Activated CD4-positive, alpha-beta memory T cell treated with anti-CD3 and anti-CD28 coated beads for 36 hours (primary cell): ENCODE measurements at places on chromosomes 16 and 17. TPM values are rescaled to one million over a fixed set of nuclear protein-coding genes. Genes with fewer than 3 reads are reported as not detected.

Gene TNK1
- 4.4 TPM for total RNA-seq

Gene KRT32
- total RNA-seq, result not detected

Gene CD300H
- not detected for total RNA-seq

Gene CIAPIN1
- 38.5 TPM for total RNA-seq

Gene HOXB5
- not detected for total RNA-seq

Gene TSPAN10
- 0.36 TPM for total RNA-seq

Gene DOC2A
- total RNA-seq, result 0.33 TPM

Gene KRTAP4-11
- not detected for total RNA-seq

Gene PYY
- total RNA-seq, result not detected

Gene HS3ST4
- not detected for total RNA-seq

Gene MYH10
- total RNA-seq, result 15.6 TPM

Gene FBF1
- 17.2 TPM for total RNA-seq

Gene NEK8
- 3.4 TPM for total RNA-seq

Gene CRISPLD2
- total RNA-seq, result 0.41 TPM

Gene ZNF821
- total RNA-seq, result 6.8 TPM

Gene CD300E
- total RNA-seq, result not detected

Gene PLLP
- not detected for total RNA-seq

Gene KRTAP9-8
- not detected for total RNA-seq

Gene TMEM238L
- total RNA-seq, result not detected

Gene GLIS2
- total RNA-seq, result 0.68 TPM

Gene IKZF3
- 51.2 TPM for total RNA-seq

Gene SEPTIN12
- not detected for total RNA-seq

Gene HDAC5
- total RNA-seq, result 19.0 TPM

Gene SOST
- total RNA-seq, result not detected

Gene CYGB
- not detected for total RNA-seq

Gene PRKCA
- total RNA-seq, result 78.5 TPM

Gene ZNF668
- total RNA-seq, result 11.4 TPM

Gene KRTAP9-4
- total RNA-seq, result not detected

Gene HBM
- not detected for total RNA-seq

Gene TM4SF5
- not detected for total RNA-seq

Gene PDF
- 17.6 TPM for total RNA-seq

Gene KRT28
- total RNA-seq, result not detected

Gene CD7
- total RNA-seq, result 570 TPM

Gene OR3A3
- not detected for total RNA-seq

Gene GALR2
- 4.8 TPM for total RNA-seq

Gene FNDC8
- total RNA-seq, result not detected

Gene BTBD17
- not detected for total RNA-seq

Gene AANAT
- not detected for total RNA-seq

Gene BEAN1
- not detected for total RNA-seq

Gene SMPD3
- total RNA-seq, result 0.12 TPM

Gene TVP23A
- not detected for total RNA-seq

Gene LRRC75A
- total RNA-seq, result 1.2 TPM

Gene NKD1
- total RNA-seq, result 1.6 TPM

Gene SLFN14
- not detected for total RNA-seq

Gene CDH11
- total RNA-seq, result not detected

Gene LRRC37A
- 2.0 TPM for total RNA-seq

Gene FZD2
- total RNA-seq, result not detected

Gene EME2
- 15.3 TPM for total RNA-seq

Gene CACNG1
- not detected for total RNA-seq

Gene PNMT
- total RNA-seq, result not detected

Gene AHSP
- not detected for total RNA-seq

Gene CCDC200
- not detected for total RNA-seq

Gene RNF166
- 46.4 TPM for total RNA-seq

Gene EME1
- total RNA-seq, result 47.7 TPM

Gene KRTAP16-1
- not detected for total RNA-seq
